NCI-H1417 treated with DMSO at 0.1 percent for 48 hours (cell line): ENCODE measurements at places on chromosomes 5 and 9.
A peak's percentile ranks its signal among the peaks of the same experiment; 100 is the strongest.

GRCh38 chr9:70532716-70533115, 118.3 kb upstream of the KLF9 start:
- no peak for DNase-seq

GRCh38 chr5:149271716-149272563, at the start of gene AFAP1L1:
Gene AFAP1L1 (plus strand): TSS chr5:149271859. CDS start chr5:149271969, 110 bp downstream.
- peak; percentile 3 for DNase-seq

GRCh38 chr9:68974431-68974830, 39.5 kb downstream of the PRKACG start:
- no peak for DNase-seq

- DNase-seq, result no peak
Observed at GRCh38 chr5:11494340-11494739, 409.9 kb downstream of the CTNND2 start.

- DNase-seq, result no peak
Observed at GRCh38 chr9:134606951-134607731, 34.5 kb upstream of the COL5A1 start.

DNA sequence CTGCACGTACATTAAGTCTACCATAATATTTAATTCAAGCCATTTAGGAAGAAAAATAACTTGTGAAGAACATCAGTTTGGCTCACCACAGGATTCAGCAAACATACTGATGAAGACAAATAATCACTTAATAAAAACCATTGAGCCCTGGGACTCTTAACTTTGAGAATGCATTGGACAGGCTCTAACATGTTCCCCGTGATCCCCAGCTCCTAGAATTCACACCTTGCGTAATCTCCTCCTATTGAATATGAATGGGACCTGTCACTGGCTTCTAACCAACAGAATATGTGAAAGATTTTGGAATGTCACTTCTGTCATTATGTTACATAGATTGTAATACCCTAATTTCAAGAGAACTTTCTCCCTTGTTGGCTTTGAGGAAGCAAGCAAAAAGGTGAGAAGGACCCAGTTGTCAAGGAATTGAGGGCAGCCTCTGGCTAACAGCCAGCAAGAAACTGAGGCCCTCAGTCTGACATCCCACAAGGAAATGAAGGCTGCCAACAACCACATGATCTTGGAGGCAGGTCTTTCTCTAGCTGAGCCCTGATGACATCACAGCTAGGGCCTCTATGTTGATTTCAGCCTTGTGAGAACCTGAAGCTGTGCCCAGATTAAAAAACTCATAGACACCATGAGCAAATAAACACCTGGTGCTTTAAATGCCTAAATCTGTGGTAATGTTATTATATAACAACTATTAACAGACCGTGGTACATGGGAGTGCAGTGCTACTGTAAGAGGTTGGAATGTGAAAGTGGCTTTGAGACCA, 433.2 kb downstream of the SEMA5A start:
- no peak for DNase-seq
